ENCODE measurements at places on chromosomes 2 and 18. TPM values are rescaled to one million over a fixed set of nuclear protein-coding genes. Genes with fewer than 3 reads are reported as not detected.
A peak's percentile ranks its signal among the peaks of the same experiment; 100 is the strongest.

DNA sequence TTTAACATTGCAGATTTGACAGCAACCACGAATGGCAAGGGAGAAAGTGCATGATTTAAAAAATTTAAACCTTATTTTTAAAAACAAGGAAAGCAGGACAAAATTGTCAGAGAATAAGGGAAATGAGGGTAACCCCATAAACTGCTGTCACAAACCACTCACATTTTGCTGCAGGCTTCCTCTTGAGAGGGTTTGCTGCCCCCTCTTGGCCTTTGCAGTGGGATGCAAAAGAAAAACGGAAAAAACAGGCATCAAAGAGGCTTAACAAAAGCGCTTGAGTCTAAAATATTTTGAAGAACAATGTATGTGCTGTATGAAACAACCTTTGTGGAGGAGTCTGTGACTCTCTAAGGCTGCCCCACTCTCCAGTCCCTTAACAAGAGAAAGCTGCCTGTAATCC is 91.6 kb downstream of the TMX3 start:
- peak; percentile 48 for DNase-seq

The FEV gene
- total RNA-seq: not detected

GRCh38 chr2:66497431-66498288 is 62.7 kb downstream of the MEIS1 start:
- DNase-seq: no peak

DNA sequence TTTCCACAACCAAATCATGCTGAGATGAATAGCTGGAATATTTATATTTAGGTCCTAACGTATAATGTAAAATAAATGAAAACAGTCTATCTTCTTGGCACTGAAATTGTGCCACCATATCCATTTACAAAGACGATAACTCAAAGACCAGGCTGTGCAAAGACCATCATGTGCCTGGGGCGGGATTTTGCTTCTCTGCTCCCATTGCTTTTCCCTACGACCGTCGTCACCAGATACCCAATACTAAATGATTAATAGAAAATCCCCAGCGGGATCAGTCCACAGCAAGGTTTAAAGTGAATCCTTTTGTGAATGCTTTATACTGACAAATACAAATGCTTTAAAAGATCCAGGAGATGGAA is 194.3 kb upstream of the ARL4C start:
- no peak for DNase-seq

- DNase-seq: no peak
Observed at GRCh38 chr2:86062043-86062442, 43.6 kb downstream of the POLR1A start.

The PDCD1 gene
- total RNA-seq: 33.2 TPM

- DNase-seq: no peak
Observed at GRCh38 chr2:144625626-144626025, 105.7 kb upstream of the ZEB2 start.

The NMUR1 gene
- not detected for total RNA-seq

DNA sequence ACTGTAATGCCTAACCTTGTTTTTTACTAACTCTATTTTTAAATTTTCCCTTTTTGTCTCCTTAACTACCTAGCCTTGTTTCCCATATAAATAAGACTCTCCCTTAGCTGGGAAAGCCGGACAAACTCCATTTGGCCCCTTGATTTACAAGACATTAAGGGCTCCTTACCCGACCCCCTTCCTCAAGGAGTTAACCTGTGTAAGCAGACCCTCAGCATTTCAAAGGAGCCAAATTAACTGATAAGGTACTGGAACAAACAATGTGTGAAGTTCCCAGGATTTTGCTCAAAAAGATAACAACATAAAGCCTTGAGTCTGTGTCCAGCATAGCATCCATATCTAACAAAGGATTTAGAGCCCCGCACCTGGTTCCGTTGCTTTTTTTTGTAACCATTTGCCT is 59.6 kb upstream of the C2orf15 start:
- DNase-seq: no peak

DNA sequence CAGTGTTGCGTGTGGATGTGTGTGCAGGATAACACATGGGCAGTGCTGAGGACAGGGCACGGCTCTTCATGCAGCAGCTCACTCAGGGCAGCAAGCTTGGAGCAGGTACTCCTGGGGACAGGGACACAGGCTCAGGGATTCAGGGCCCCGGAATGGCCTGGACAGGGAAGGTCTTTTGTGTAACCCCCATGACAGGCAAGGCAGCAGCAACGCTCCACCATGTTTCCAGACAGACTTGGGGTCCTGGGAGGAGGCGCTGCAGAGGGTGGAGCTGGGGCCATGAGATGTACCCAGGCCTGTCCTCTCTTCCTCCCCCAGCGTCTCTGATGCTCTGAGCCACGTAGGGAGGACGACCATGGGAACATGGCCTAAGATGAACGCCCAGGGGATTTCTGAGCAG is 58.3 kb downstream of the ADNP2 start:
- DNase-seq: no peak

- DNase-seq: no peak
Observed at GRCh38 chr18:52531836-52532235, 191.8 kb downstream of the DCC start.

DNA sequence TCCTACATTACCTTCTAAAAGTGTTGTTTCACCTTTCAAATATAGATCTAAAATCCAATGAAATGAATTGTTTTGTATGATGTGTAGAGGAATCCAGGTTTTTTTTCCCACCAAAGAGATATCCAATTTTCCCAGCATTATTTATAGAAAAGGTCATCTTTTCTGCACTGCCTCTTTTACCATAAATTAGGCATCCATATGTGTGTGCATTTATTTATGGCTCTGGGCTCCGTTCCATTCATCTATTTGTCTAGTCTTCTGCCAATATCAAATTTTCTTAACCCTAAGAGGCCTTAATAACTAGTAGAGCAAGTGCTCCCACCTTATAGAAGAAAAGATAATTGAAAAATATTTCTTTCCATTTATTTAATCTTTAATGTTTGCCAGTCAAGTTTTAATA is 88.3 kb downstream of the ATAD2B start:
- DNase-seq: no peak

DNA sequence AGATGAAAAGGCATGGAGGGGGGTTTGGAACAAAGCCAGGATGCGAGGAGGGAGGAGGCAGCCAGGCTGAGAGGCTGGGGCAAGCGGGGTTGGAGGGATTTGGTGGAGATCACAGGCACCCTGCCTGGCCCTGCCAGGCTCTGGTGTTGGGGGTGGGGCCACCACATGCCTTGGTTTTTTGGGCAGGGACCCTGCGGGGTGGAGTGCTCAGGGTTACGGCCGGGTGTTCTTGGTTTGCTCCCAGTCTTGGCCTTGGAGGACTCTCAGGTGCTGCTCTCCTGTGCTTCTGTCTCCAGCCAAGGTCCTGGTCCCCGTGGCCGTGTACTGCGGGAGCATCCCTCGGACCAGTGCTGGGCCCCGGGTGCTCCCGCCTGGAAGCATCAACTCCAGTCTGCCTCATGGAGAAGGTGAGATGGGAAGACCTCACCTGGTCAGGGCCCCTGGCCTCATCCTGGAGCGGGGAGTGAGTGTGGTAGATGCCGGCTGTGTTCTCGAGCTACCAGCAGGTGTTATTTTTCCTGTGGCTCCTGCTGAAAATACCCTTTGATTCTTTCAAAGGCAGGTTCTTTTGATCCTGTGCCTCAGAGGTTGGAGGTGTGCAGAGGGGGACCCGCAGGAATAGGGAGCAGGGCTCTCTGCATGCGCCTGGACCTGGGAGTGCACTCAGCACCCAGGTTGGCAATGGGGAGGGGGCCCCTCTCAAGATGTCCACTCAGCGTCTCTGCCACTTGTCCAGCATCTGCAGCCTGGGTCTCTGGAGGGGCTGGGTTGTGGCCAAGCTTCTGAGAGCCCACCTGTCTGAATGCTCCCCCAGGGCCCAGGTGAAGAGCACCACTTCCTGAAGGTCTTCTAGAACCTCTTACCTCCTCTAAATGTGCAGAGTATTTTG is 17.0 kb downstream of the TOGARAM2 start:
- DNase-seq: no peak

- DNase-seq: no peak
Observed at GRCh38 chr2:70645733-70646419, 92.2 kb upstream of the TGFA start.

The IL1B gene
- total RNA-seq: 0.18 TPM

DNA sequence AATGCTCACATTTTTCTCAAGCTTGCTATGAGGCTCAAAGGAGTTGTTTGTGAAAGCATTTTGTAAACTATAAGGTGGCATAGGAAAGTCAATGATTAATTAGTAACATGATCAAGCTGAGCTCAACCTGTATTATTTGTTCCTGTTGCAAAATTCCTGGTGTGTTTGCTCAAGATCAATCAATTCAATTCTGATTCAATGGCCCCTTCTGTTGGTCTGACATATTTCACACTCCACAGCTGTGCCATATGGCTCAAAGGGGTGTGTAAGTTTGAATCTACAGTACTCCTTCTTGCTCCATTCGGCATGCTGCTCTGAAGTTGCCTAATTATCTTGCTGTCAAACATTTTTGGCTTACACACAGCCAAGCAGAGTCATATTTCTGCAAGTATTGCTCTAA is 341.6 kb upstream of the LRP1B start:
- DNase-seq: no peak

DNA sequence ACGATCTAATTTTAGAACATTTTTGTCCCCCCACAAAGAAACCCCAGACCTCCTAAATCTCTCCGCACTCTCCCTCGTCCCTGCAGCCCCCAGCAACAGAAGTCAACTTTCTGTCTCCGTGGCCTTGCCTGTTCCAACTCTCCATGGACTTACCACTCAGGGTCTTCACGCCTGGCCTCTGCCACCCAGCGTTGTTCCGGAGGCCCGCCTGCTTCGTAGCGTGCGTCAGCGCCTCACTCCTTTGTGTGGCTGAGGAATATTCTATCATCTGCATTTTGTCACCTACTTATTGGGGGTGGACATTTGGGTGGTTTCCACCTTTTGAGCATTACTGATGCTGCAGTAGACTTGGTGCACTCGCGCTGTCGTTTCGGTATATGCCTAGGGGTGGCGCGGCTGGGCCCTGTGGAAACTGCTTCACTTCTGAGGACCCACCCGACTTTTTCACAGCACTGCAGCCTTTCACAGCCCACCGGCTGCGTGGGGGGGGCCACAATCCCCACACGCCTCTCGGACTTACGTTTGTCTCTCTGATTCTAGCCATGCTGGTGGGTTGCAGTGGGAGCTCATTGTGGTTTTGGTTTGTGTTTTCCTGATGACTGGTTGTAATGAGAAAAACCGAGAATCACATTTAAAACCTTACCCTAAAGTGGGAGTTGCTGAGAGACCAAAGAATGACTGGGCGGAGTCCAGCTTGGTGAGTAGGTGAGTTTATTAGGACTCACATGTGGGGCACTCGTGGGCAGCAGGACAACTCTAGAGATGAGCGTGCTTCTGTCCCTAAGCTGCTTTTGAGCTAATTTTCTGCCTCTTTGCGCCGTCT is 1.4 kb upstream of the HSBP1L1 start:
- DNase-seq: peak; percentile 70

GRCh38 chr2:130300970-130301348 is 41.7 kb upstream of the IMP4 start:
- no peak for DNase-seq

GRCh38 chr2:10926191-10926820 is 14.6 kb downstream of the KCNF1 start:
- no peak for DNase-seq

The B4GALT6 gene
- total RNA-seq: 6.5 TPM
